ENCODE measurements at places on chromosomes 5 and 9. TPM values are rescaled to one million over a fixed set of nuclear protein-coding genes. Genes with fewer than 3 reads are reported as not detected.

GRCh38 chr5:142314606-142315005 is 10.2 kb downstream of the SPRY4 start:
- no peaks in the 10 kb centered on the region for H3K36me3 ChIP-seq
- H3K4me1 ChIP-seq: no peaks in the 10 kb centered on the region
- no peak for DNase-seq
- no peak overlapping the region for H3K27ac ChIP-seq

DNA sequence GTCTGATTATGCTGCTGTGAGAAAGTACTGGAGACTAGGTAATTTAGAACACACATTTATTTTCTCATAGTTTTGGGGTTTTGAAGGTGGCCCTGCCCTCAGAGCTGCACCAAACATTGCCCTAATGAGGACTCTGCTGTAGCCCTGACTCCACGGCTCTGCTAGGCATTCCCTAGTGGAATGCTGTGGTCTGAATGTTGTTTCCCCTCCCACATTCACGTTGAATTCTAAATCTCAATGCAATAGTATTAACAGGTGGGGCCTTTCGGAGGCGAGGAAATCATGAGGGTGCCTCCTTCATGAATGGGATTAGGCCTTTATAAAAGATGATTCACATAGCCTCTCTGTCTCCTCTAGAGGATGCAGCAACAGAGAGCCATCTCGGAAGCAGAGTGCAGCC is 25.7 kb downstream of the GADD45G start:
- no peaks in the 10 kb centered on the region for H3K27me3 ChIP-seq
- H3K4me1 ChIP-seq: no peaks in the 10 kb centered on the region
- H3K27ac ChIP-seq: no peak overlapping the region
- no peaks in the 10 kb centered on the region for H3K36me3 ChIP-seq
- no peak overlapping the region for H3K4me3 ChIP-seq

GRCh38 chr9:121962421-121962820 is 130.7 kb downstream of the TTLL11 start:
- DNase-seq: no peak
- H3K4me1 ChIP-seq: no peaks in the 10 kb centered on the region
- H3K4me3 ChIP-seq: no peak overlapping the region
- no peaks in the 10 kb centered on the region for H3K36me3 ChIP-seq

GRCh38 chr9:11701706-11702105 is 991.5 kb upstream of the TYRP1 start:
- H3K4me1 ChIP-seq: no peaks in the 10 kb centered on the region
- H3K4me3 ChIP-seq: no peak overlapping the region
- H3K27ac ChIP-seq: no peak overlapping the region
- H3K27me3 ChIP-seq: no peaks in the 10 kb centered on the region
- no peak for DNase-seq
- no peaks in the 10 kb centered on the region for H3K36me3 ChIP-seq

DNA sequence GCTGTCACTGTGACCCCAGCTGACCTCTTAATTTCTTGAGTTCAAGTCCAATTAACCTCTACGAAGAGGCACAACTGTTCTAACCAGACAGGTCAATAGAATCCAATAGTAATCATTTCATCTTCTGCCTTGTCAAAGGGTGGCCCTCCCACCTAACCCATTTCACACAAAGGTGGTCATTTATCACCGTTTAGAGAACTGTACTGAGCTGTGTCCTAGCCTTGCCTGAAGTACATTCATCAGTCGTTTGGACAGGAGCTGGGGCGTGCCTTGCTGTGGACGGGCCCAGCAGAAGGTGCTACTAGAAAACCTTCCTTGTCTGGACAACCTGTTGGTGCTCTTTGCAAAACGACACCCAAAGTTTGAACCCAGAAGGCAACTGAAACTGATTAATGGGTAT is 605.4 kb downstream of the ISL1 start:
- no peak overlapping the region for H3K27ac ChIP-seq
- H3K4me1 ChIP-seq: no peaks in the 10 kb centered on the region
- DNase-seq: no peak
- no peaks in the 10 kb centered on the region for H3K27me3 ChIP-seq
- no peak overlapping the region for H3K4me3 ChIP-seq
- no peaks in the 10 kb centered on the region for H3K36me3 ChIP-seq

DNA sequence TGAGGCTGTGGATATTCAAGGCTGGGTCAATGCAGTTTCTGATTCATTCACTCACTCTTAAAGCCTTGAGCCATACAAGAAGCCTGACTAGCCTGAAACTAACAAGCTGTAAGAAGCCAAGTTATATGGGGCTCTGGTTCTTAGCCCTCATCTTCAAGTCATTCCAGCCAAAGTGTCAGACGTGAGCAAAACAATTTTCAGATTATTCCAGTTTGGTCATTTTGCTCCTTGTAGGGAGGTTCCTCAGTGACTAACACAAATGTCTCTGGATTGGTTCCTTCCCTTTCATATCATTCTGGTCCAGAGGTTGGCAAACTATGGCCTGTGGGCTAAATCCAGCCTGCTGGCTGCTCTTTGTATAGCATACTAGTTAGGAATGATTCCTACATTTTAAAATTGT is 12.5 kb upstream of the SHOC1 start:
- no peaks in the 10 kb centered on the region for H3K36me3 ChIP-seq
- no peak overlapping the region for H3K4me3 ChIP-seq
- no peak overlapping the region for H3K27ac ChIP-seq
- DNase-seq: no peak

DNA sequence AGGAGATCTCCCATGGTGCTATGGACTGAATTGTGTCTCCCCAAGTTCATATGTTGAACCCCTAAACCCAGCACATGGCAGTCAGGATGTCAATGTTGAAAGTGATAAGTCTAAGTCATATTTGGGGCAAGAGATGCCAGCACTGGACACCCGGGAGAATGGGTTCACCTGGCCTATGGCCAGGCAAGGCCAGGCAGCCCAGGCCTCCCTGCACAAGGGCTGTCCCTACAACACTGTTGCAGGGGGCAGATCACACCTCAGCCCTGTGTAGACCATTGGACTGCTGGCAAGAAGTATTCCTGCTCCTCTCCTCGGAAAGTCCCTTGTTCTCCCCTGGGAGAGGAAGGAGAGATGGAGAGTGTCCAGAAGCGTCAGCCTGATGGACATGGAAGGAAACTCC is 240.5 kb downstream of the GADD45G start:
- no peaks in the 10 kb centered on the region for H3K27me3 ChIP-seq
- no peak overlapping the region for H3K4me3 ChIP-seq
- no peaks in the 10 kb centered on the region for H3K4me1 ChIP-seq
- H3K27ac ChIP-seq: no peak overlapping the region
- H3K36me3 ChIP-seq: no peaks in the 10 kb centered on the region

GRCh38 chr5:152277936-152278335 is 127.1 kb downstream of the NMUR2 start:
- DNase-seq: no peak
- no peak overlapping the region for H3K27ac ChIP-seq
- H3K27me3 ChIP-seq: no peaks in the 10 kb centered on the region
- H3K4me3 ChIP-seq: no peak overlapping the region
- no peaks in the 10 kb centered on the region for H3K36me3 ChIP-seq

GRCh38 chr5:132458651-132459030 is 31.9 kb downstream of the IRF1 start:
- DNase-seq: no peak
- H3K27ac ChIP-seq: peak overlapping the region; percentile 92
- no peaks in the 10 kb centered on the region for H3K27me3 ChIP-seq
- H3K4me1 ChIP-seq: peaks cover 25% of the 10 kb centered on the region
- H3K4me3 ChIP-seq: no peak overlapping the region

DNA sequence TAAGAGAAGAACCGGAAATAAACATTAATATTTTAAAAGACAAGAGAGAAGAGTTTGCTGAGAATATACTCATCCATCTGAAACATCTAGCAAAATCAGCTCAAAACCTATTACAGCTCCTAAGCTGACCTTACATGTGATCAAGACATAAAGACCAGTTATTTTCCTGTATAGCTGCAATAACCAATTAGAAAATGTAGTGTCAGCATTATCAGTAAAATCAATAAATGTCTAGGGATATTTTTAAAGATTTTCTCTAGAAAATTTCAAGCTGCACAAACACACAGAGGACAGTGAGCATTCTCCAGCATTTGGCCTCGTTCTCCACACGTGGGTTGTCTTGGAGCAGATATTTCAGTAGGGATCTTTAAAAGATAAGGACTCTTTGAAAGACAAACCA is 127.6 kb upstream of the CACNA1B start:
- no peak for DNase-seq
- H3K36me3 ChIP-seq: peaks cover 75% of the 10 kb centered on the region
- no peaks in the 10 kb centered on the region for H3K27me3 ChIP-seq
- no peak overlapping the region for H3K27ac ChIP-seq
- H3K4me3 ChIP-seq: no peak overlapping the region

GRCh38 chr9:122988920-122989621 is 44.4 kb upstream of the GPR21 start:
- no peaks in the 10 kb centered on the region for H3K4me1 ChIP-seq
- H3K27ac ChIP-seq: no peak overlapping the region
- H3K4me3 ChIP-seq: no peak overlapping the region
- H3K27me3 ChIP-seq: no peaks in the 10 kb centered on the region

- no peaks in the 10 kb centered on the region for H3K27me3 ChIP-seq
- DNase-seq: no peak
- H3K4me1 ChIP-seq: no peaks in the 10 kb centered on the region
- no peak overlapping the region for H3K4me3 ChIP-seq
- no peaks in the 10 kb centered on the region for H3K36me3 ChIP-seq
Measured at GRCh38 chr5:41812156-41812555, 58.1 kb downstream of the OXCT1 start.

Gene CDH18
- total RNA-seq: not detected

Gene RORB
- total RNA-seq: under 0.01 TPM

Gene CTNNA1
- 366 TPM for total RNA-seq
